HEK293T (cell line): ENCODE measurements at places on chromosomes 3 and 15.

GRCh38 chr3:64878362-64878761, 190.6 kb upstream of the ADAMTS9 start:
- DNase-seq, result no peak

DNA sequence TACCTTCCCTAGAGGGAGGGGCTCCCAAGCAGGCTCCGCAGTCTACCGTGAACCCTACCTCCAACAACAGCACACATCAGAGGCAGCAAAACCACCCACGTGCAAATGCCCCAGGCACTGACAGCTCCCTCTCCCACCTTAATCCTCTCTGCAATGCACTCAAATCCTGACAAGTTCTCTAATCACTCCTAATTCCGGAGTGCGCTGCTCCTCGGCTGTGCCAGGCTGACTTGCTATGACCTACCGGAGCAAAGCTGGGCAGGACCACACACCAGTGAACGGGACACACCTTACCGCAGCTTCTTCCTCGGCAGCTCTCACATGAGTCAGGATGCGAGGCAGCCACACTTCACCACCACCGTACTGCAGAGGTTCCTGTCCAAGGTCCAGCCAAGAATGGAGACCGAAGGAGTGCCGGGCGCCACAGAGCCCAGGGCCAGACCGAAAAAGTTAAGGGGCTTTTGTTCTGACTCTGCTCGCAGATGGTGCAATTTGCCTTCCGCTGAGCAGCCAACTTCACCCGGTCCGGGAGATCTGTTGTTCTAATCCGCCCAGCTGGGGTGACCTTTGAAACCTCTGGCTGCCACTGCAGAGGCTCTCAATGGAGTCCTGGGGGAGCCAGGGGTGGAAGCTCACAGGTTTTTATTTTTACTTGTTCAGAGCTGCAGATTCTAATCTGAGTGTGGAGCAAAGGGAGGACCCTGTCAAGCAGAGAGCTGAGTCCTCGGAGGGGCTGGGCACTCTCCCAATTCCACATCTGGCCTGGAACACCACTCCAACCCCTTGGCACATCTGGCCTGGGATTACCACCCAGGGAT, 84.4 kb downstream of the MYLK start:
- DNase-seq, result no peak

GRCh38 chr3:59480486-59480995, 430.7 kb upstream of the CFAP20DC start:
- no peak for DNase-seq

DNA sequence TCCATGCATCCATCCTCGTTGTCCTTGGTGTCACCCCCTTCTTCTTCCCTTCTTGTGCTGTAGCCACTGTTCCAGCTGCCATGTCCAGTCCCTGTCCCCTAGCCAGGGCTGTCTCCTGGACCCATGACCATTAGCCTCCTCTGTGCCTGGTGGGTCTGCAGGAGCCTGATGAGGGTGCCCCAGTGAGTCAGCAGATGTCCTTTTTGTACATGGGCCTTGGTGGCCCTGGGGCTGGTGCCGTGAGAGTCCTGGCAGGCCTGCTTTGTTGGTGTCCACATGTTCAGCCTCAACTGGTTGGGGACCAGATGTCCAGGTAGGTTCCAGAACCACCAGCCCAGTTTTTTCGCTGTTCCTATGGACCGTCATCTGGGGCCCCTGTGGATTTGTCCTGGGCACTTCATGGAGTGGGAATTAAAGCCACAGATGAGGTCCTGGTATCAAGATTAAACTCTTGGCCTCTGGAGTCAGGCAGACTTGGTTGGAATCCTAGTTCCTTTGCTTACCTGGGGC, 66.1 kb downstream of the FBLN2 start:
- DNase-seq, result no peak

DNA sequence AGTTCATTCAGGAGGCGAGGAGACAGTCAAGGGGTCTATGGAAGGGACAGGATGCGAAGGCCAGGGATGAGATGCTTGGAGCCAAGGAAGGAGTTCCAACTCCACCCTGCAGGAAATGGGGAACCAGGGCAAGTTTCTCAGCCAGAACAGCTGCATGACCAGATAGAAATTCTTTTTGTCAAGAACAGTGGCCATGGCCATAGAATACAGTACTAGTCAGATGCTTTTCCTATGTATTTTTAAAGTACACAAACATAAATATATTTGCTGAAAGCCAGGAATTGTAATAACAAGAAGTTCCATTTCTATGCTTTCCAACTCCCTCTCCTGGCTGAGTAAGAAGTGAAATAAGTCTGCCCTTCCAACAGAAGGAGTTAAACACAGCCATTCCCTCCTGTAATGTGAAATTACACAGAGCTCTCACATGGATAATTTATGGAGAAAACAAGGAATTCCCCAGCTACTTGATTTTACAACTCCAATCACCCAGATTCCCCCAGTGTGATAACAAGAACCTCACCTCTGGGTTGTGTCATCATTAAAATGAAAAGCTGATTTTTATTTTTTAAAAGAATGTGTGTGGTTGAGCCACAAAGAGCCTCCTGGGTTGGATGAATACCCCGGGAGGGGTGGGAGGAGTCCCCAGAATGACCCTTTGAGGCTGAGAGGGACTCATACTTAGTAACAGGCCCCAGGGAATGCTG, 124.6 kb upstream of the ARHGEF3 start:
- no peak for DNase-seq
